Testis (tissue), 5 donors: ENCODE measurements at places on chromosomes 2 and 18. TPM values are rescaled to one million over a fixed set of nuclear protein-coding genes. Genes with fewer than 3 reads are reported as not detected.

WNT10A gene
- 2.1 TPM for polyA plus RNA-seq

NGEF gene
- 7.9 TPM for polyA plus RNA-seq

COL6A3 gene
- 93.1 TPM for polyA plus RNA-seq

KYNU gene
- polyA plus RNA-seq, result 31.9 TPM

FHOD3 gene
- polyA plus RNA-seq, result 6.5 TPM

FRZB gene
- polyA plus RNA-seq, result 21.3 TPM

UPP2 gene
- polyA plus RNA-seq, result not detected

CCDC178 gene
- polyA plus RNA-seq, result 8.6 TPM

TSHZ1 gene
- 12.8 TPM for polyA plus RNA-seq

MAPK4 gene
- 9.3 TPM for polyA plus RNA-seq

CD8B2 gene
- 0.16 TPM for polyA plus RNA-seq

GCKR gene
- 4.9 TPM for polyA plus RNA-seq

TOGARAM2 gene
- polyA plus RNA-seq, result 5.2 TPM

TTC21B gene
- 11.1 TPM for polyA plus RNA-seq

REEP1 gene
- 112 TPM for polyA plus RNA-seq

PAIP2B gene
- 4.5 TPM for polyA plus RNA-seq

COA5 gene
- 65.9 TPM for polyA plus RNA-seq

NTSR2 gene
- not detected for polyA plus RNA-seq

SLC23A3 gene
- 0.42 TPM for polyA plus RNA-seq

ADAM23 gene
- 14.5 TPM for polyA plus RNA-seq

TBR1 gene
- 0.92 TPM for polyA plus RNA-seq

LRP1B gene
- polyA plus RNA-seq, result 0.84 TPM

KLF11 gene
- 72.2 TPM for polyA plus RNA-seq

ZDBF2 gene
- 6.5 TPM for polyA plus RNA-seq

LRATD1 gene
- 39.4 TPM for polyA plus RNA-seq

ZEB2 gene
- polyA plus RNA-seq, result 38.7 TPM

CROCC2 gene
- polyA plus RNA-seq, result 0.51 TPM

STAT4 gene
- 59.4 TPM for polyA plus RNA-seq

HOXD13 gene
- 0.36 TPM for polyA plus RNA-seq

RFX8 gene
- 4.0 TPM for polyA plus RNA-seq

RAPGEF4 gene
- polyA plus RNA-seq, result 14.3 TPM

CHRND gene
- 0.63 TPM for polyA plus RNA-seq

MYO3B gene
- 3.5 TPM for polyA plus RNA-seq

ANKRD53 gene
- 52.2 TPM for polyA plus RNA-seq

DSG1 gene
- 5.4 TPM for polyA plus RNA-seq

PTPRN gene
- polyA plus RNA-seq, result 1.7 TPM

ST8SIA3 gene
- 2.5 TPM for polyA plus RNA-seq

APOB gene
- polyA plus RNA-seq, result 0.30 TPM

RESP18 gene
- 1.4 TPM for polyA plus RNA-seq

SNED1 gene
- 15.8 TPM for polyA plus RNA-seq

REG3A gene
- not detected for polyA plus RNA-seq

CDCA7 gene
- 10.8 TPM for polyA plus RNA-seq

ADRA2B gene
- 2.1 TPM for polyA plus RNA-seq

C2orf78 gene
- 11.6 TPM for polyA plus RNA-seq

ANKRD30BL gene
- polyA plus RNA-seq, result 42.3 TPM

C2orf80 gene
- not detected for polyA plus RNA-seq
